Progenitor cell of endocrine pancreas (in vitro differentiated cells): ENCODE measurements at places on chromosomes 2 and 18. TPM values are rescaled to one million over a fixed set of nuclear protein-coding genes. Genes with fewer than 3 reads are reported as not detected.

- peak; percentile 78 for DNase-seq
Observed at GRCh38 chr2:26401739-26402541, at the start of gene DRC1. Gene DRC1 (plus strand): TSS chr2:26401920. CDS start chr2:26401990, 70 bp downstream.

DNA sequence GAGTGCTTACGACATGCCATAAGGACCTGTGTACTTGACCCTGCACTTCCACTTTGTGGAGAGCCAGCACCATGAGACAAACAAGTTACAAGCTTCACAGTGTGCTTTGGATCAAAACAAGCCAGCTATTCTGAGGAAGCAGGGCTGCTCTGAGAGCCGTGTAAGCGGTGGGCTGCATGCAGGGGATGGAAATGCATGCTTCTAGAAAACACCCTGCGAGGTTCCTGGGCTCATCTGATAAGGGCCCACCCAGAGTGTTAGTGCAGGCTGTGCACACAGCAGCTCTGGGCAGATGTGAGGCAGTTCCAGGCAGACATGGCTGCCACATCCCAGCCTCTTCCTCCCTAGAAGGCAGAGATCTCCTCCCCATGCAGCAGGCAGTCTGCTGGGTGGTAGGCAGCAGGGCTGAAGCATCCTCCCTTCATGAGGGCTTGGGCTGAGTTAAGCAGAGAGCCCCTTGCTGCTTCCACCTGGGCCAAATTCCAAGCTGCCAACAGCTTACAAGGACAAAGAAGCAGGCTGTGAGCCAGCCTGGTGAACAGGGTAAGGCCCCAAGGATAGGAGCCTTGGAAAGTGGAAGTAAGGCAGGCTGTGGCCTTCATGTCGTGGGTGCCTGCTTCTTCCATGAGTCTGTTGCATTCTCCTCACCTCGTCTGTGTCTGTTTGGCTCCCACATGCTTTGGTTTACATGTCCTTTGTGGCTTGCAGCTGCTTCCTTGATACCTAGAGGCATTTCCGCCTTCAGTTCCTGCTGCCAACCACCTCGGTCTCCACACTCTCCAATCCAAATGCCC, 7.7 kb downstream of the PSD4 start:
- DNase-seq, result no peak

- DNase-seq, result no peak
Observed at GRCh38 chr18:4831791-4832375, 365.2 kb downstream of the AKAIN1 start.

Gene IL36B
- total RNA-seq, result not detected in 2 replicates

Gene C18orf54
- total RNA-seq, result 12.2 and 12.6 TPM in 2 replicates

DNA sequence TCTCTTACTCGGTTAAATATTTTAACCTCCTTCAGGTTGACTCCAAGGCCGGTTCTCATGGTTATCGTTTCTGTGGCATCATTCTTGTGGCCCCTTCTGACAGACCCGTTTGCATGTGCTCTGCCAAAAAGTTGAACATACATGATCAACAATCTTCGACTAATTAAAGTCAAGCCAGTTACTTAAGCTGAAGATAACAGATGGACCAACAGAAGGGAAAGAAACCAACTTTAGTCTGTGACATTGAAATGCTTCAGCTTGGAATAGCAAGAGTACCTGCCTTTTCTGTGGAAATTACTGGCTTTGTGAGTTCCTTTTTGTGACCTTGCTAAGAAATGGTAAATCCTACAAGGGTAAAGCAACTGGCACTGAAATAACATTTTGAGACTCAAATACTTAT, 1429.1 kb downstream of the LRP1B start:
- no peak for DNase-seq

Gene SERPINB11
- total RNA-seq, result not detected in 2 replicates

GRCh38 chr2:142188562-142188961, 57.7 kb upstream of the LRP1B start:
- DNase-seq, result no peak

DNA sequence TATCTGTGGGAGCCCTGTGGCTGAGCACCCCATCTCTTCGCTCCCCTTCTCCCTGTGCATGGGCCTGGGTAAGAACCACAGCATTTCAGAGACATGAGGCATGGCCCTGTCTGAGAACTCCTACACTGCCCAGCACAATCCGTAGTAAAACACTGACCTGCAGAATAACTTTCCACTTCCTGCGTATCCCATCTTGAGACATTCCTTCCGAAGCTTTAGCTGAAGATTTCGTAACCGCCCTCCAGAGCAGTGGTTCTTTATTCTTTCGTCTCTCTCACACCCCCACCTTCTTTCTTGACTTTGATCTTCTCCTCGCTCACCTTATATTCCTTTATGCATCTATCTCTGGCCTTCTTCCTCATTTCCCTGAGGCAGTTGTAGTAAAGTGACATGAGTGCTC, 381.1 kb downstream of the HRH4 start:
- DNase-seq, result no peak

GRCh38 chr18:23032030-23032582, 99.0 kb downstream of the RBBP8 start:
- no peak for DNase-seq

Gene NRP2
- total RNA-seq, result 6.3 and 14.3 TPM in 2 replicates

DNA sequence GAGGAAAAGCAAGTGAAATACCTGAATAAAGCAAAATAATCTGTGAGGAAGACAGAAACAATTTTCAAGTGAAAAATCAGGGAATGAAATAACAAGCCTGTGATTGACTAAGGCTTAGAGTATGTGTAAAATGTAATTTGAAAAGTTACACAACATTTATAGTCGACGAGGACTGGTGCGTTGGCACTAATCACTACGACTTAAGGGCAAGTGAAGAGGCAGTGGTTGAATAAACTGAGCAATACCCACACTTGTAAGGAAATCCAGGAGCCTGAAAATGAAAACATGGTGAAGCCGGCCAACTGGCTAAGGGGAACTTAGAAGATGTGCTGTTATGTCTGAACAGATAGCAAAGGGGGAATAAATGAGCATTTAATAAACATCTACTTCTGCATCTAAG, 13.4 kb downstream of the DOK1 start:
- DNase-seq, result no peak

GRCh38 chr2:60715561-60715960, 40.5 kb upstream of the PAPOLG start:
- no peak for DNase-seq

GRCh38 chr2:120629241-120629895, 106.3 kb upstream of the GLI2 start:
- no peak for DNase-seq

Gene KCNF1
- total RNA-seq, result 0.55 and 0.71 TPM in 2 replicates

- DNase-seq, result no peak
Observed at GRCh38 chr2:20638646-20639430, 12.1 kb downstream of the HS1BP3 start.

Gene TUBA3E
- not detected in 2 replicates for total RNA-seq

GRCh38 chr2:10212827-10213226, 89.9 kb upstream of the HPCAL1 start:
- no peak for DNase-seq

DNA sequence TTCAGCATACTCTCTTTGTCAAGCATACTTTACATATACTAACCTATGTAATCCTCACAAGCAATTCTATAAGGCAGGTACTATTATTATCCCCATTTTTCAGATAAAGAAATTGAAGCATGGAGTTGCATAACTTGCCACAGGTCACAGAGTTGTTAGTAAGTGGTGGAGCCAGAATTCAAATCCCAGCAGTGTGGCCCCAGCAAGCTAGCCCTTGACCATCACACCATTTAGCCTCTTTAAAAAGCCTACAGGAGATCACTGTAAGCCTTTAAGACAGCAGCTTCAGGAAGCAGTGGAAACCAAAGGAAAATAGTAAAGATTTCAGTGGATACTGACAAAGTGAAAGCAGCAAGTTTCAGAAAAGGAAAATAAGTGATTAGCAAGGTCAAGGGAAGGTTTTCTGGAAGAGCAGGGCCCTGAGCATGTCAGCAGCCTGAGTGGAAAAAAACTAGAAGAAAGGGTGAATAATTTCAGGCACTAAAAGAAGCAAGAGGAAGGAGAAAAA, 11.7 kb downstream of the B4GALT6 start:
- no peak for DNase-seq

DNA sequence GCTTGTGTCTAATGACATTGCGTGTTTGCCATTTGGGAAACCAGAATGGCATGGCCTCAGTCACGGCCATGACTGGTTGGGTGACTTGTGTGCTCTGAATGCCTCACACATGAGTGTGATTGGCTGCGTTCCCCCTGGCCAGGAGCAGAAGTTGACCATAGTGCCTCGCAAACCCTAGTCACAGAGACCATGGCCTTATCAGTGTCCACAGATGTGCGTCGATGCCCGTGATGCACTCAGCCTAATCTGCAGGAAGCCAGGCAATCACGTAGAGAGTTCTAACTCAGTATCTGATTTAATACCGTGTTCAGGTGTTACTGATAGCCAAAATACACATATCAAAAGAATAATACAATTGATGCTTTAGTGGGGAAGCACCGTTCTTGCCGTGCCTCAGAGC, 64.0 kb downstream of the BOLA3 start:
- DNase-seq, result no peak

DNA sequence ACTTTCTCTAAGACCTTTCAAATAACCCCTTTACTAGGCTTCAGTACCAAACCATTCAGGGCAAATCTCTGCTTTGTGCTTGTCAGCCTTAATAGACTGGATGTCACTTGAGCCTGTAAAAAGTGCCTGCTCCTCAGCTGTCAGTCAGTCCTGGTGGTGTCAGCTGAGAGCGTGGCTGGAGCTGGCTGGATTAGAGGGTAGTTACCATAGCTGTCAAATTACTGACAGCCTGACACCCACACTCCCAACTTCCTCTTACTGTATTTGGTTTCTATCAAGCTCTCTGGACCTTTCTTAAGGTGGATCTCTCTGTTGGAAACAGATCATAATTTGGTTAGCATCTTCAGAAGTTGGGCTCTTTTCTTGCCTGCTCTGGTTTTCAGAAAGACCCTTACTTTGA, 371.4 kb upstream of the ATP5MC3 start:
- no peak for DNase-seq

- no peak for DNase-seq
Observed at GRCh38 chr2:1707771-1708418, 36.4 kb downstream of the PXDN start.

- no peak for DNase-seq
Observed at GRCh38 chr2:177265824-177266817, 1.6 kb upstream of the NFE2L2 start.

Gene PJVK
- total RNA-seq, result 7.7 and 9.2 TPM in 2 replicates

DNA sequence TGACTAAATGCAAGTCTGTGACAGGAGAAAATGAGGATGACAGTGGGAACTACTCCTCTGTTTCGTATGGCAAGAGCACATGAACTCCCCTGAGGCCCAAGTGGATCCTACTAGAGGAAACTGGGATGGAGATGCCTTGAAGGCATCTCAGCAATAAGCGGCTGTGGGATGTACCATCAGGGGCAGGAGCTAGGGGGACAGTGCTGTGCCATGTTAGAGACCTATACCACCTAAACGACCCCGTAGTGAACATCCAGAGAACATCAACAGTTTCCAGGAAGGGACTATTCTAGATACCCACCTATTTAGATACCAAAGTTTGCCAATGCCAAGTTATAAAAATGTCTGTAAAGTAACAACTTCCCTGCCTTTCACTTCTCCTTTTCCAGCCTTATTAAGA, 860.8 kb upstream of the ACVR2A start:
- no peak for DNase-seq

GRCh38 chr2:219029829-219030165, 11.5 kb downstream of the CFAP65 start:
- DNase-seq, result peak; percentile 80

DNA sequence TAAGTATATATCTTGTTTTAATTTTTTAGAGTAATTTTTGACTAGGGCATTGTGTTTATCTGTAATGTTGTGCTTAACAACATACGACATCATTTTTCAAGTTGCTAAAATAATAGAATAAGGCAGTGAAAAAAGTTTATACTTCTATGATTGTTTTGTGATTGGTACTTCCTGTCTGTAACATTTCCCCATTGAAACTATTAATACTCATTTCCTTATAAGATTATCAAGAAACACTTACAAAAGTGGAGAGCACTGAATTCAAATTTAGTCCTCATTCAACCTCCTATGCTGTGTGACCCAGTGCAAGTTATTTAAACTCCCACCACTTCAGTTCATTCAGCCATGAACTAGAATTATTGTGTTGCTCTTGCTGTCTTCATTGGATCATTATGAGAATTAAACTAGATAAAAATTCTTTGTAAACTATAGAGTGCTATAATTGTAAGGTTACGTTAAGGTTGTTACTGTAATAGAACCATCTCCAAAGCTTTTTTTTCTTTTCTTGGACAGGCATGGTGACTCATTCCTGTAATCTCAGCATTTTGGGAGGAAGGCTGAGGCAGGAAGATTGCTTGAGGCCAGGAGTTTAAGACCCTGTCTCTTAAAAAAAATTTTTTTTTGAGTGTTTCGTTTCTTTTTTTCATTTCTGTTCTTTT, 2.8 kb downstream of the ETAA1 start:
- DNase-seq, result no peak

Gene IL18R1
- 0.13 and 0.22 TPM in 2 replicates for total RNA-seq

Gene DSEL
- total RNA-seq, result 5.9 and 6.2 TPM in 2 replicates
